ENCODE measurements at places on chromosomes 1 and 21.

DNA sequence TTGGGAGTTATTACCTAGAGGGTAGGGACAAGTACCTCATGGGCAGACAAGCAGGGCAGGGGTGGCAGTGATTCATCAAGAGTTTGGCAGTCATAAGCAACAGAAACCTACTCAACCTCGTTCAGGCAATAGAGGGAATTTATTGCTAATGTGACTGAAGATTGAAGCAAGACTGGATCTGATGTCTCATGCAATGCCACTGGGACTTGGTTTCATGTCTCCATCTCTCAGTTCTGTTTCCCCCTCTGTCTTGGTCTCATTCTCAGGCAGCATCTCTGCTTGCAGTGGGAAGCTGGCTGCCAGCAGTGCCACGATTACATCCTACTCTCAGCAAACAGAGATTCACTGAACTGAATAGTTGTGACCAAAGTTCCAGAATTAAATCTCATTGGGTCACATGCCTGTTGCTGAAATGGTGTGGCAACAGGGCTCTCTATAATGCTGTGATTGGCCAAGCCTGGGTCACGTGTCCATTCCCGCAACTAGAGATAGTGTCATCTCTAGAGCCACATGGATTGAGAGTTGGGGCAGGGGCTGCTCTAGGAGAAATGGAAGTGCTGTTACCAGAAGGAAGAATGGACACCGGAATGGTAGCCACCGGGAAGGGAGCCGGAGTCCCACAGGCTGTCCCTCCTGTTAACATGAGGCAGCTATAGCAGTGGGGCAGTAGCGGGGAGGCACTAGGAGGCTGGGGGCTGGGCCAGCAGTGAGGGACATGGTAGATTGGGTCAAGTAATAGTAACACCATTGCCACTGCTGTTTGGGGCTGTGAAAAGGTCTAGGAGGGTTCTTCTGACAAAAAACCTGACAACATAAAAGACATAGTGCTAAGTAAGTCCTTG, 3.9 kb upstream of the CDC42 start:
- peaks cover 40% of the 10 kb centered on the region for H3K4me1 ChIP-seq
- H3K4me3 ChIP-seq = no peak overlapping the region
- H3K27ac ChIP-seq = no peak overlapping the region
- H3K27me3 ChIP-seq = no peaks in the 10 kb centered on the region
- DNase-seq = no peak

DNA sequence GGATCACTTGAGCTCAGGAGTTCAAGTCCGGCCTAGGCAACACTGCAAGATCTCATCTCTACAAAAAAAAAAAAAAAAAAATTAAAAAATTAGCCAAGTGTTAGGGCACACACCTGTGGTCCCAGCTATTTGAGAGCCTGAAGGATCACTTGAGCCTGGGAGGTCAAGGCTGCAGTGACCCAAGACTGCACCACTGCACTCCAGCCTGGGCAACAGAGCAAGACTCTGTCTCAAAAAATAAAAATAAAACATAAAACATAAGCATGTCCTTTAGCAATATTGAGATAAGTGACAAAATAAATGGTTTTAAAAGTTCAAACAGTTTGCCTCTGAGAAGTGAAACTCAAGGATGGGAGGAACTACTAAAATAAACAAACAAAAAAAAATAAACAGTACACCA, 101.2 kb downstream of the RERE start:
- no peak overlapping the region for H3K27ac ChIP-seq
- DNase-seq = no peak
- no peaks in the 10 kb centered on the region for H3K27me3 ChIP-seq
- peaks cover 20% of the 10 kb centered on the region for H3K4me1 ChIP-seq

DNA sequence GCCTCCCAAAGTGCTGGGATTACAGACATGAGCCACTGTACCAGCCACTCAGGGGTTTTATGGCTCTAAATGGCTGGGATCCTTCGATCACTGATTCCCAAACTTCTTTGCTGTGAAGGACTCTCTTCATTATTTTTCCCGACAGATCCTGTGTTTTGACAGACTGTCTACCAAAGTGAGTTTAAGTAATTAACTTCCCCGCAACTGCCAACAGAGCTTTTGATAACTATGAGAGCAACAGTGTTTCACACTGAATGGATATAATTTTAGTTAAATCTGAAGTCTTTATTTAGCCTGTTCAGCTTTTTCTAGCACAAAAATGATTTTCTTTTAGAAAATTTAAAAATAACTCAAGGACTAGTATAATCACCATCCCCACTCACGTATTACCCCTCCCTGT, 12.6 kb upstream of the RABIF start:
- H3K4me3 ChIP-seq = no peak overlapping the region
- H3K36me3 ChIP-seq = peaks cover 15% of the 10 kb centered on the region
- no peak overlapping the region for H3K27ac ChIP-seq
- H3K4me1 ChIP-seq = no peaks in the 10 kb centered on the region
- H3K27me3 ChIP-seq = no peaks in the 10 kb centered on the region
- DNase-seq = no peak

GRCh38 chr1:53661496-53661895, 77.5 kb downstream of the GLIS1 start:
- H3K4me3 ChIP-seq = no peak overlapping the region
- H3K27ac ChIP-seq = no peak overlapping the region
- DNase-seq = no peak
- H3K4me1 ChIP-seq = no peaks in the 10 kb centered on the region
- H3K27me3 ChIP-seq = no peaks in the 10 kb centered on the region

DNA sequence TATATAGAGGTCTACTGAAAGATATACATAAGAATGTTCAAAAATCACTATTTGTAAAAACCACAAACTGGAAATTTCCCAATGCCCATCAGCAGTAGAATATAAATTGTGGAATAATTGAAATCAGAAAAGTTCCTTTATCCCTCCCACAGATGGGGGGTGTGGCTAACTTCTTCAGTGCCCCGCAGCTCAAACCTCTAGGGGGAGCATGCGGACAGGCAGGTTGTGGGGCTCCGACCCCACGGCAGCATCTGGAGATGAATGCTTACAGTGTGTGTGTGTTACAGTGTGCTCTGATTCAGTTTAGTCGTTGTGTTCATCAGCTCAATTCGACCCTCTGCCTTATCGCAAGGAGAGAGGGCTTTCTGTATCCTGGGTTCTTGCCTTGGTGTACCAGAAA, 262.1 kb upstream of the LRRC7 start:
- no peaks in the 10 kb centered on the region for H3K4me1 ChIP-seq
- H3K27me3 ChIP-seq = no peaks in the 10 kb centered on the region
- H3K36me3 ChIP-seq = no peaks in the 10 kb centered on the region

GRCh38 chr1:150551784-150552127, 2.5 kb downstream of the ADAMTSL4 start:
- no peak overlapping the region for H3K4me3 ChIP-seq
- peaks cover 23% of the 10 kb centered on the region for H3K4me1 ChIP-seq
- H3K27me3 ChIP-seq = no peaks in the 10 kb centered on the region
- H3K27ac ChIP-seq = no peak overlapping the region

GRCh38 chr1:95506736-95507414, 272.9 kb downstream of the RWDD3 start:
- no peaks in the 10 kb centered on the region for H3K27me3 ChIP-seq
- DNase-seq = no peak
- H3K36me3 ChIP-seq = no peaks in the 10 kb centered on the region
- no peak overlapping the region for H3K4me3 ChIP-seq
- no peaks in the 10 kb centered on the region for H3K4me1 ChIP-seq

DNA sequence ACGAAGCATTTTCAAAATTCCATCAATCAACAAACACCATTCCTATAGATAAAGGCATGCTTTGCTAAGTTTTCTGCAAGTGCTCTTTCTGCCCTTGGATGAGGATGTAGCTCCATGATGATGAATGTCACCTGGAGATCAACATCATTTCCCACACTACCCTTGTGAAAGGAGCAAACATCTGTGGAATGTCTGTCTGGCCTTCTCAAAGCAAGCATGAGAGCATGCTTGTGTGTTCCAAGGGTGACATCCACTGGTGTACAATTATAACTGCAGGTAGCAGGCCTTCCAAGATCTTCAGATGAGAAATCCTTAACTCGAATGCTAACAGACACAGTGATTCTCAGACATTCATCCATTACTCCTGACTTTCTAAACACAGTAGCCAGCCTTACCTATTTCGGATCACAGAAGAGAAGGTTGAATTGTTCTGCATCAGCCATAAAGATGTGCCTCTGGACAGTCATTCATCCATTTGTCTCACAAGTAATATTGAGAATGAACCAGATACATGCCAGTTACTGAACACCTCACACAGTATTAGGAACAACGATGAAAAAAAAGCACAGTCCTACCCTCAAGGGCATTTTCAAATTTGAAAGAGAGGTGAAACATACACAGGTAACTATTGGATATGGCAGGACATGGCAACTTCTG, 162.4 kb downstream of the TPR start:
- no peak for DNase-seq
- no peaks in the 10 kb centered on the region for H3K4me1 ChIP-seq
- H3K27me3 ChIP-seq = no peaks in the 10 kb centered on the region
- no peak overlapping the region for H3K27ac ChIP-seq

- no peaks in the 10 kb centered on the region for H3K36me3 ChIP-seq
- no peaks in the 10 kb centered on the region for H3K27me3 ChIP-seq
- H3K27ac ChIP-seq = no peak overlapping the region
- no peaks in the 10 kb centered on the region for H3K4me1 ChIP-seq
- DNase-seq = no peak
- H3K4me3 ChIP-seq = no peak overlapping the region
Measured at GRCh38 chr1:78519446-78519845, 28.7 kb downstream of the PTGFR start.

GRCh38 chr1:181817091-181817490, 244.4 kb downstream of the ZNF648 start:
- H3K27me3 ChIP-seq = no peaks in the 10 kb centered on the region
- H3K4me3 ChIP-seq = no peak overlapping the region
- H3K36me3 ChIP-seq = no peaks in the 10 kb centered on the region
- no peak overlapping the region for H3K27ac ChIP-seq
- no peaks in the 10 kb centered on the region for H3K4me1 ChIP-seq
- DNase-seq = no peak

GRCh38 chr1:9317591-9318417, 25.1 kb downstream of the SPSB1 start:
- H3K27ac ChIP-seq = no peak overlapping the region
- H3K4me1 ChIP-seq = peaks cover 11% of the 10 kb centered on the region
- H3K27me3 ChIP-seq = no peaks in the 10 kb centered on the region

DNA sequence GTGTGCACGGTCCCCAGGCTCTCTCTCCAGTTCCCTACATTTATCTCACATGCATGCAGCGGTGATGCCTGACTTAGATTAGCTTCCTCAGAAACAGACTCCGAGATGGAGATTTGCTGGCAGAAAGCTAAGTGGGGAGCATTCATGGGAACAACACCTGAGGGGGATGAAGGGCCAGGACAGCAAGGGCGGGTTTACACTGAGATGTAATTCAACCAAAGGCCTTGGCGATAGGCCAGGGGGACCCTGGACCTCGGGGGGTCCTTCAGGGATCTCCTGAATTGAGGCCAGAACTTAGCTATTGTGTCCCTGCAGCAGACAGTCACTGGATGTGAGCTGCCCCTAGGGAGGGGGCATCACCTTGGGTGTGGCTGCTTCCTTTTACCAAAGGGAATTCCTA, 246.1 kb upstream of the CSF3R start:
- H3K27me3 ChIP-seq = no peaks in the 10 kb centered on the region
- no peak overlapping the region for H3K4me3 ChIP-seq
- no peaks in the 10 kb centered on the region for H3K36me3 ChIP-seq
- H3K27ac ChIP-seq = no peak overlapping the region

DNA sequence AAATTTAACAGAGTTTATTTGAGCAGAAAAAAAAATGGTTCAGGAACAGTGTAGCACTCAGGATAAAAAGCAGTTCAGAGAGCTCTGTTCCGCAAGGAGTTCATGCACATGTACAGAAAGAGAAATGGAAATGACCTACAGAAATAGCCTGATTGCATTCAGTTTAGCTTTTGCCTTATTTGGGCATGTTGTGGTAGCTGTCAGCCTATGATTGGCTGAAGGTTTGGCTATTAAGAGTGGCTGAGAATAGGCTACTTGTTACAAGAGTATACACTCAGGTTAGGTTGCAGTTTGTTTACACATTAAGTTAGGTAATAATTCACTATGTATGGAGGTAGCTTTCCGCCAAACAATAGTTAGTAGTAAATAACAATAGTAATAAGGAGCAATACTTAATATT, 511.0 kb upstream of the TMPRSS15 start:
- no peaks in the 10 kb centered on the region for H3K4me1 ChIP-seq
- no peaks in the 10 kb centered on the region for H3K27me3 ChIP-seq
- H3K4me3 ChIP-seq = no peak overlapping the region

GRCh38 chr21:42025376-42026081, 15.4 kb upstream of the ZBTB21 start:
- no peaks in the 10 kb centered on the region for H3K36me3 ChIP-seq
- no peak overlapping the region for H3K27ac ChIP-seq
- no peaks in the 10 kb centered on the region for H3K4me1 ChIP-seq
- H3K4me3 ChIP-seq = no peak overlapping the region

DNA sequence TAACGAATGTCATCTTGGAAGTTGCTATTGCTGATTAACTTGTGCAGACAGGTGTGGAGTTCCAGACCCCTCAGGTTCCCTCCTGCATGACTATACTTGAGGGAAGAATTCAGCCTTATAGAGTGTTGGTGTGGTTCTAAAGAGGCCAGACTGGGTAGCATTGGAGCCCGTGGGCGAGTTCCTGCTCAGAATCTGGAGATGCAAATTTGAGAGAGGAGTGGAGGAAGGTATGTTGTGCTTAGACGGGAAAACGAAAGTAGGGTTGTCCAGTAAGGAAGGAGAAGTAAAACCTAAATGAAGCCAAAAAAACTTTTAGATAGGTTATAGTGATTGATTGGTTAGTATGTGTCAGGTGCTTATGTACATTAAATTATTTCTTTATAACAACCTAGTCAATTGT, 79.2 kb downstream of the ZNF326 start:
- DNase-seq = no peak
- H3K4me3 ChIP-seq = no peak overlapping the region
- no peaks in the 10 kb centered on the region for H3K36me3 ChIP-seq
- no peak overlapping the region for H3K27ac ChIP-seq
- H3K4me1 ChIP-seq = no peaks in the 10 kb centered on the region

DNA sequence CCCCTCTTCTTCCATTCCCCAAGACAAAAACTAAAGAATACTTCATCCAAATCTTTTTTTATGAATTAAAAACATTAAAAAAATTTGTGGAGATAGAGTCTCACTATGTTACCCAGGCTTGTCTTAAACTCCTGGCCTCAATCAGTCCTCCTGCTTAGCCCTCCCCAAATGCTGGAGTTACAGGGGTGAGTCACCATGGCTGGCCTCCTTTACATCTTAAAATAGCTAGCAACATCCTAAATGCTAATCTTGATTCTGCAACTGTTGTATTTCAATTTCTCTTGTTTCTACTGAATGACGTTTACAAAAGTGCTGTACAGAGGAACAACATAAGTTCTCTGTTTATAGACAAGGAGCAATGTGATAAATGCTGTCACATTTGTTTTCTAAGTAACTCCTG, 483.5 kb downstream of the ADGRL2 start:
- no peaks in the 10 kb centered on the region for H3K27me3 ChIP-seq
- no peak overlapping the region for H3K27ac ChIP-seq
- no peak overlapping the region for H3K4me3 ChIP-seq

- no peak overlapping the region for H3K27ac ChIP-seq
- no peak for DNase-seq
- no peaks in the 10 kb centered on the region for H3K36me3 ChIP-seq
Measured at GRCh38 chr1:182301467-182302198, 90.0 kb downstream of the GLUL start.

DNA sequence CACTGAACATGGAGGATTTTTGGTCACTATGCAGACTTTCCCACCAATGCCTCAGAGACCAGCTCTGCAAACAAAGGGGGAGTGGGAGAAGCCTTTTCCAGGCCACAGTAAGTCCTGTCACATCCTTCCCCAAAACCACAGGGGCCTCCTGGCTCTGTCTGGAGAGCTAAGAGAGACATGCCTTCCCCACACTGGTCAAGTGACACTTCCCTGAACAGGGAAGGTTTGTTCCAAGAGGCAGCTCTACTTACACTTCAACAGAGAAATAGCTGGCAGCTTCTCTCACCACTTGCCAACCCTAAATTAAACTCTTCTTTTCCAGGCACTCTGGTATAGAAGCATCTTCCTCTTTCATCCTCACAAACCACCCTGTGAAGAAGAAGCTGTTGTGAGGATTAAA, 39.7 kb downstream of the EDN2 start:
- H3K27ac ChIP-seq = no peak overlapping the region
- no peak overlapping the region for H3K4me3 ChIP-seq
